ENCODE measurements at places on chromosomes 4 and X.

GRCh38 chr4:184273166-184274147, 55.8 kb upstream of the ENPP6 start:
- DNase-seq = no peak

DNA sequence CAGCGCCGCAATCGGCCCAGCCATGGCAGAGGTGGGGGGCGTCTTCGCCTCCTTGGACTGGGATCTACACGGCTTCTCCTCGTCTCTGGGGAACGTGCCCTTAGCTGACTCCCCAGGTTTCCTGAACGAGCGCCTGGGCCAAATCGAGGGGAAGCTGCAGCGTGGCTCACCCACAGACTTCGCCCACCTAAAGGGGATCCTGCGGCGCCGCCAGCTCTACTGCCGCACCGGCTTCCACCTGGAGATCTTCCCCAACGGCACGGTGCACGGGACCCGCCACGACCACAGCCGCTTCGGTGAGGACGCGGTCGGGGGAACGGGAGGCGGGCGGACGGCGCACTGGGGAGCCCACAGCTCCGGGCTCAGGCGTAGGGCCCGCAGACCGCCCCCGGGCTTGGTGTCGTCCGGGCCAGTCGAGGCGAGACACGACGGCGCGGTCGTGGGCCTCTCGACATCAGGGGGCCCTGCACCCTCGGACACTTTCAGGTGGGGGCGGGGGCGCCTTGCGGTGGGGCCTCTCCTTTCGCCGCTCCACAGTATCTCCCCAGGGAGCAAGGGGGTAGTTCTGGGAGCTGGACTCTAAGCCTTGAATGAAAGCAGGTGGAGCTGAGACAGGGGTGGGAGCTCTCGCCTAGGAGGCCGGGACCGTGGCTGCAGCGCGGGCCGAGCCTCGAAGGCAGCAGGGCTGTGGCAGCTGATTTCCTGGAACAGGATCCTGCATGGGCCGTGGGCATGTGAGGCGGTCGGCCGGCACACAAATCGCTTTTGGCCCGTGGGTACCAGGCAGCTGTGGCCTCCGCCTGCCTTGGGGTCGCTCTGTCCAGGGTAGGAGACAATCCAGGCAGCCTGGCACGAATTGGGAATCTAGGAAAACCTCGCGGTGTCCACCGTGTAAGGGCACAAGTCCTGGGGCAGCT, 722 bp downstream of the FGF16 start:
- no peak for DNase-seq

GRCh38 chr4:3773552-3774001, 7.4 kb downstream of the ADRA2C start:
- no peak for DNase-seq

DNA sequence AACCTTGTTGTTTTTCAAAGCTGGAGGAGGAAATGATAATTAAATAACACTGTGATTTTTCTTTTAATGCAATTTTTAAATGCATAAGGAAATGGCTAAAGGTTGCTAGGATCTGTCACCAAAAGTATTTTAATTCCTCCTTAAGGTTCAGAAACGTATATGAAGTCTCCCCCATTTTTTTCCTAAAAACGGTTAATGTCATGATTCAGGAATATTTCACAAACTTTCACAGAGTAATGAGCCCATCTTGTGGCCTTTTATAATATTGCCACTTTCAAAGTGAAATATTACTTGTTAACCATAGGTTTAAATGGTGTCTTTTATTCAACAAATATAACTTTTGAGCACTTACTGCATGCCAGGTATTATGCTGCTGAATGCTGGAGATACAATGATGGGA, 99.5 kb upstream of the USP38 start:
- no peak for DNase-seq

DNA sequence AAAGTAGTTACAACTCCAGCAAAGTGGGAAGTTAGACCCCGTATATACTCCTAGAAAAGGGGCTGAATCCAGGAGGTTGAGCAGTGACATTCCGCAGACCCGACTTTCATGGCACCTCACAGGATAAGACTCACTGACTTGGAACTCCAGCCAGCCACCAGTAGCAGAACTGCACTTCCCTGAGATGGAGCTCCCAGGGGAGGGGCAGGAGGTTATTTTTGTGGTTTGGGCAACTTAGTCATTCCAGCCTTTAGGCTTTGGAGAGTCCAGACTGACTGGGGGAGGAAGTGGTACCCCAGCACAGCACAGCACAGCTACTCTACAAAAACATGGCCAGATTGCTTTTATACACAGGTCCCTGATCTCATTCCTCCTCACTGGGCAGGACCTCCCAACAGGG, 319.1 kb downstream of the PCDH19 start:
- DNase-seq = no peak

DNA sequence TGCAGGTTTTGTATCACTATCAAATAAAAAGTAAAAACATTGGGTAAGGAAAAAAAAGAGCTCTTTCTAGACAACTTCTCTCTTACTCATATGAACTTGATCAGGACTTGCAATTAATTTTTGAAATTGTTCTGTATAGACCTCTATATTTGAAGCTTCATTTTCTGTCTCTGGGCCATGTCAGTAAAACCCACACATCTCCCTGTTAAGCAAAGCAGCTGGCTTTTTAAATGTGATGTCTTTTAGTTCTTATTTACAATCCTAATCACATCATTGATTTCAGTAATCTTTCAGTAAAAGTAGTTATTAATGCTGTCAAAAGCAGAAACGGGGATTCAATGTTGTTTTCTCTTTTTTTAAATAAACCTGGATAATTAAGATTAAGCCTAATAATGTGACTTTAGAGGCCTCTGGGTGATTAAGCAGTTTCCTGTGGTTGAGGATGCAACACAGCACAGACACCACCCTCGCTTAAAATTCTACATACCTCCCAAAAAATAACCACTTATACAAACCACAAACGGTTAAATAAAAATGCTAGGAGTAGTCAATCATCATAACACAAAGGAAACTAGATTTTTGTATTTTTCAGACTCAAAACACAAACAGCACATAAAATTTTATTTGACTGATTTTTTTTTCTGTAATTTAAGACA, 5.2 kb upstream of the PCDH10 start:
- DNase-seq = no peak

DNA sequence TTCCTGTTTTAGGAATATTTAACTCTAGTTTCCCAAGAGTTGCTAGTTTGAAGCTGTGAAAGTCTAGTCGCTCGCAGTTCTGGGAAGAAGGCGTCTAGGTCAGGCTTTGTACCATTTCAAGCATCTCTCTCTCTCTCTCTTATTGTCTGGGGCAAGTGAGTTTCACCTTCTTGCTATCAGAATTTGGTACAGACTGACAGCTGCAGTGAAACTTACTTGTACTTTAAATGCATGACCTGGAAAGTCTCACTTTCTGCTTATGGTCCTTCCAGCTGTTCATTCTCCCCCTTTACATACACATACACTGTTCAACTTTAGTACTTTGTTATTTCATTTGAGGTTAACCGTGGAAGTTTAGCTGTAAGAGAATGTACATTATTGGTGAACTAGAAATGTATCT, 4.4 kb downstream of the FRMPD4 start:
- no peak for DNase-seq

DNA sequence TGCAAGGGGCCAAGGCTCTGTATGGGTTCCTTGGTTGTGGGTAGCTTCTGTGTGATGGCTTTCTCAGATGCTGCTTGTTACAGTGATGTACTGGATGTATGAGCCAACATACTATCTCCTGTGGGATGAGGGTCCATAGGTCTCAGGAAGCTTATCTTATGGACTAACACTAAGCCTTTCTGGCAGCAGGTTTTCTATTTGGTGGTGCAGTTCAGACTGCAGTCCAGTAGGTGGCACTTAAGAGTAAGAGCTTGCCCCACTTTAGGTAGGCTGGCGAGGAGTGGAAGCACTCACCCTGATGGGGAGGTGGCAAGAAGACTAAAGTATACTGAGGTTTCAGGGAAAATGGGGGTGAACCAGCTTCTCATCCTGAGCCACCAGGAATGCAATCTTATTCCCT, 306.7 kb upstream of the MAOA start:
- DNase-seq = no peak

DNA sequence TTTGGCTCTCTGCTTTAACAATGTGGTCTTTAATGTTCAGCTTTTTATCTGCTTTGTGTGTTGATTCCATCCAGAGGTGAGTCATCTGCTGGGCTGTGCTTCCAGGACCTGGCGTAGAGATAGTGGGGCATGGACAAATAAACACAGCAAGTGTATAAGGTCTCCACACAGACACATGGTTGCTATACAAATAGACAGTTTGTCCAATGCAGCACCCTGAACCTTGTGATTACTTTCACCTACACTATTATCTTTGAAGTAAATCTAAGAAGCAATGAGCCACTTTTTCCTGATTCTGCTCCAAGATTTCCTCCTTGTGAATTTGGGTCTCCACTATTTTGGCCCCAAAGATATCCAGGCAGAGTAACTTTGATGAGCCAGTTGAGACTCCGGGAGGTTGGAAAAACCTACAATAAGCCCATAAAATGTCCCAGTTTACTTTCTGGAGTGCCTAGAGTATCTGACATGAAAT, 12.1 kb downstream of the PPARGC1A start:
- DNase-seq = no peak

DNA sequence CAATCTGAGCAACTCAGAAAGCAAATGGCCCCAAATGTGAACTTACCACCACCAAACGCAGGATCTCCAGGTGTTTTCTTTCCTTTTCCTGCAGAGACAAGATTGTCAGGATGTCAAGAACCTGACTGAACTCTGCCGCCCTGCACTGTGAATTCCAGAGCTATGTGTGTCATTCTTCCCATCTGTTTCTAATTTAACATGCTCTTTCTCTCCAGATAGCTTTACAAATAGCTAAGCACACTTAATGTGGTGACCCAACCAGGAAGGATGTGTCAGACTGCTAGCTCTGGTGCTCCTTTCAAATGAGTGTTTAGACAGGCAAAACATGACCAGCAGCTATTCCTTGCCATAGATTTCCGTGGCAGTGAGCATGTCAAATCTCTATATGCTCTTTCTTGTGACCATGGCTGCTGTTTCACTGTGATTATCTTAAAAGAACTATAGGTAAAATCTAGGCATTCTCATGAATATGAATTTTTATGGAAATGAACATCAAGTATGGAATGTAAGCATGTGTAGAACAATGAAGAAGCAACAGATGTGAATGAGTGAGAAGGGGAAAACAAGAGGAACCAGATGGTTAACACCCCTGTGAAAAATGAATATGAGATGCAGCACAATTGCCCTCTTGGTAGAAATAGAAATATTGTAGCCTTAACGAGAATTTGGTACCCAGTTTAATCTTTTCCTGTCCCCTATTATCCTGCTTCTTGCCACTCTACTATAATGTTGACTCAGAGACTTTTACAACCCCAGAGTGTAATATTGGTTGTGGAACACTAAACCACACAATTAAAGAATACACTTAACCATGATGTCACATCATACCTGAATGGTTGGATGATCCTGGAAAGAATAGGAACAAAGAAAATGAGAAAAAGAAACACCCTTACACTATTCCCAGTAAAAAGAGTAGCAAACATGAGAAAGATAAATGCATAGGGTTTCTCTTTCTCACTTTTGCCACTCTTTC, 247.8 kb upstream of the DKK2 start:
- no peak for DNase-seq

GRCh38 chrX:70916754-70917153, 8.2 kb upstream of the TEX11 start:
- no peak for DNase-seq

- DNase-seq = no peak
Observed at GRCh38 chr4:168797738-168798375, 212.2 kb downstream of the CBR4 start.

GRCh38 chr4:185711726-185712125, 100.3 kb downstream of the SORBS2 start:
- DNase-seq = no peak

- no peak for DNase-seq
Observed at GRCh38 chr4:166229799-166230198, 356.8 kb downstream of the TLL1 start.

GRCh38 chrX:39519030-39519488, 578.7 kb downstream of the BCOR start:
- DNase-seq = no peak

DNA sequence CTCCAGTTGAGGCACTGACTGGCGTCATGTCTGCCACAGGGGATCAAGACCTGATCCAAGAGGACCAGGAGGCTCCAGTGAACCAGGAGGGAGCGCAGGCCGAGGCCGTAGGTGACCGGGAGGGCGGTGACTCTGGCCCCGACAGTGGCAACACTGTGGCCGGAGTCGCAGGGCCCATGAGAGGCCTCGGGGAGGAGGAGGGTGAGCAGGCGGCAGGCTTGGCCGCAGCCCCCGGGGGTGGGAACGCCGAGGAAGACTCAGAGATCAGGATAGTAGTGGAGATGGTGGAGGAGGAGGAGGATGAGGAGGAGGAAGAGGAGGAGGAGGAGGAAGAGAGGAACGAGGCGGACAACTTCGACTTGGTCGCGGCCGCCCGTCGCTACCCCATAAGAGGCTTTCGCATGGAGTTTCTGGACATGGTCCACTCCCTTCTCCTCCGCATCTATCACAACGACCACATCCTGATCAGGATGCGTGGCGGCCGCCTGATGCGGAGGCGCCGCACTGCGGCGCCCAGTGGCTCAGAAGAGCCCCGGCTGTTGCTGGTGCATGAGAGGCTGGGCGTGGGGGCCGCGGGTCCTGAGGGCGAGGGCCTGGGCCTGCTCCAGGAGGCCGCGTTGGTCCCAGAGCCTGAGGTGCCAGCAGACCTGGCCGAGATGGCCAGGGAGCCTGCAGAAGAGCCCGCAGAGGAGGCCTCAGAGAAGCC, 560 bp downstream of the CT47C1 start:
- DNase-seq = no peak

DNA sequence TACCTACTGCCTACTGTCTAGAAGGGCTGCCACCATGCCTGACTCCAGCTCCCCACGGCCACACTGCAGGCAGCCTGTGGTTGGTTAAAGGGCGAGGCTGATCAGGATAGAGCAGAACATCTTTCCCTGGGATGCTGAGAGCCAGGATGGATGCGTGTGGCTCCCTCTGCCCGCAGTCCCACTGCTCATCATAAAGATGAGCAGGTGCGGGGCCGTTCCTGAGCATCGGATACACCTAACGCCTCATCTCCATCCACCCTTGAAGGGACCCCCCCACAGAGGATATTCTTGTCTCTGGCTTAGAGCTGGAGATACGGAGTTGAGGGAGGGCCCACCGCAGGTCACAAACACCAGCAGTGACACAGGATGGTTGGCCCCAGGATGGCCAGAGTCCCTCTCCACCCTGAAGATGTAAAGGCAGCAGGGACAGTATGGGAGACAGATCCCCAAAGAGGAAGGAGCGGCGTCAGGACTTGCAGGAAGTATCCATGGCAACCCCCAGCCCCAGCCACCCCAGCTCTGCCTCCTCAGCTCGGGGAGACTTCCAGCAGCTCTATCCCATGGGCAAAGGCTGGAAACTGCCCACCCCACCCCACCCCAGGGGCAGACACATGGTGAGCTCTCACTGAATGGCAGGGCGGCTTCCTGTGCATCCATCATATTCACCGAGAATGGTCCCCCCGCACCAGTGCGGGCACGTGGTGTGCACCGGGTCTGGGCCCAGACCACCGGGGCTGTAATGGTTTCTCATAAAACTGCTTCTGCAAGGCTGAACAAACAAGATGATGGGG, 19.3 kb downstream of the PPP2R2C start:
- DNase-seq = no peak

DNA sequence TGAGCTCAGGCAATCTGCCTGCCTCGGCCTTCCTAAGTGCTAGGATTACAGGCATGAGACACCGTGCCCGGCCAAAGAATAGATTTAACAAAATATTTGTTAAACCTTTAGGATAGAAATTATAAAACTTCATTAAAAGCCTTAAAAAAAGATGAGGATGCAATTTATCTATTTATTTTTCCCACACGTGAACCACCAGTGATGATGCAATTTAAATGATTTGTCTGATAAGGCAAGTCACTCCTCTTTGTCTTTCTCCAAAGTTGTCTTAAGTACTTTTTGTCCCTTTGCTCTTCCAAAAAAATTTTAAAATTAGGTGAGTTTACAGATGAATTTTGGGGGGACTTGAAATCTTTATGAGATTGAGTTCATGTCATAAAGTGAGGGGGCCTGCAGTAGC, 58.2 kb downstream of the SLC34A2 start:
- DNase-seq = no peak

Data from stimulated activated CD8-positive, alpha-beta memory T cell treated with anti-CD3 and anti-CD28 coated beads, Interleukin-4, amount 100 ng/mL, for 4 hours (primary cell).